Stimulated activated CD4-positive, alpha-beta T cell treated with anti-CD3 and anti-CD28 coated beads, Interleukin-15, amount 100 ng/mL, for 1 hour (primary cell): ENCODE measurements at places on chromosomes 11 and 22.

DNA sequence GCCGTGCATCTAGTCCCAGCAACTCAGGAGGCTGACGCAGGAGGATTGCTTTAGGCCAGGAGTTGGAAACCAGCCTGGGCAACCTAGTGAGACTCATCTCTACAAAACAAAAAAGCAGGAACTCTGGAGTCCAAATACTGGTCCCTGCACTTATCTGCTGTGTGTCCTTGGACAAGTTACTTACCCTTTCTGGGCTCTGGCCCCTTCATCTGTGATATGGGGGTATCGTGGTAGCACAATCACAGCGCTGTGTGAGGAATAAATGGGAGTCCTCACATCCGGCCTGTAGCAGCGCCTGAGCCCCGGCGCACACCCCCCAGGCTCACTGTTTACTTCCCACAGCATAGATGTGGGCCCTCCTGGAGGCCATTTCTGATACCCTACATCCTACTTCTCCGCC lies 44.2 kb upstream of the MYH9 start:
- no peak for DNase-seq

DNA sequence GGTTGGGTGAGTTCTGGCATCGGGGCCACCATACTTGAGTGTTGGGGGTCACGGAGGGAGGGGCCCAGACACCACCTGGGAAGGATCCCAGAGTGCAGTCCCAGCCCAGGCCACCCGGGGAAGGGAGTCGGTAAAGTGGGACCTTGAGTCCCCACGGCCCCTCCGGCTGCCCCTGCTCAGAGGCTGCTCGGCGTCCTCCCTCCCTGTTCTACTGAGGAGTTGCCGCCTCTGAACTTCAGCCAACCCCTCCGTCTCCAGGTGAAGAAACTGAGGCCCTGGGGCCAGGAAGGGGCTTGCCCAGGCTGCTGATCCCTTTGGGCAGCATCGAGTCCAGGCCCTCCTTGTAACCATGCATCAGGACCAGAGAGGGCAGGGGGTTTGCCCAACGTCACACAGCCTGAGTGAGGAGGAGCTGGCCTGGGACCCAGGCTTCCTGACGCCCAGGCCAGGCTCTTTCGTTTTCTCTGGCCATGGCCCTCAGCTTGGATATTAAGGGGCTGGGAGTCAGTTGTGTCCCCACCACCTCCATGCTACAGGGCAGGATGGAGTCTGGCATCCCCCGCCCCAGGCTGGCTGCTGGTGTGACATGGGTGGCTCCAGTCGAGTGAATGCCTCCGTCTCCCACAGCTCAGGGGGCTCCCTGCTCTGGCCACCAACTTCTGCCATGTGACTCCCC lies 1.3 kb downstream of the PARVG start:
- no peak for DNase-seq

DNA sequence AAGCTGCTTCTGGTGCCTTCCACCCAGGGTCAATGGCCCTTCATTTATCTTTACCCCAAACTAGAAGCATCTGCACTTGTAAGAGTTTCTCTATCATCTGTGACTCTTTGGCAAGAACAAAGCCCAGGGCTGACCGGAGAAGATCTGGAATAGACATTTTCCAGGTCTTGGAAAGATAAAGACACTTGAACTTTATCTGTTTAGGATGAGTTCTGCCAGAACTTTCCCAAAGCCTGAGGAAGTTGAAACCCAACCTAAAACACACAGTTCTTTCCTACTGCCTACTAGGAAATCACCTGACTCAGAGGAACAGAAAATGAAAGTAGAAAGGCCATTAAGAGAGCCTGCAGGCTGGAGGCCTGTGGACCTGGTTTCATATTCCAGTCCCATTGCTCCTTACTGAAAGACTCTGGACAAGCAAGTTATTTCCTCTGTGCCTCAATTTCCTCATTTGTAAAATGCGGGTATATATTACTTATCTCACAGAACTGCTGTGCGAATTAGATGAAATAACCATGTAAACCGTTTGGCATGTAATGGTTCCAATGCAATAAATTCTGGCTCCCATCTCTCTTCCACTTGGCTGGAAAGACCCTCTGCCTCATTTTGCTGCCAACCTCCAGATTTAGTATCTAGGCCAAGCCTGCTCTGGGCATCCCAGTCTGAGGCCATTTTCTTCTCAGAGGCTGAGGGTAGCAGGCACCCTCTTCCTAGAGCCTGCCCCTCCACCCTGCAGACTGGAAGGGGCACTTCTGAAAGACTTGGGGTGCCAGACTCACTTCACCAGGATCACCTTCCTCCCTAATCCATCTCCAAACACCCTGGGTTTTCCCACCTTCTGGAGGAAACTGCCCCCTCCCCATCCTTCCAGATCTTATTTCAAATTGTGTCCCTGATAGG lies 1.2 kb downstream of the UBE2L6 start:
- DNase-seq = no peak

DNA sequence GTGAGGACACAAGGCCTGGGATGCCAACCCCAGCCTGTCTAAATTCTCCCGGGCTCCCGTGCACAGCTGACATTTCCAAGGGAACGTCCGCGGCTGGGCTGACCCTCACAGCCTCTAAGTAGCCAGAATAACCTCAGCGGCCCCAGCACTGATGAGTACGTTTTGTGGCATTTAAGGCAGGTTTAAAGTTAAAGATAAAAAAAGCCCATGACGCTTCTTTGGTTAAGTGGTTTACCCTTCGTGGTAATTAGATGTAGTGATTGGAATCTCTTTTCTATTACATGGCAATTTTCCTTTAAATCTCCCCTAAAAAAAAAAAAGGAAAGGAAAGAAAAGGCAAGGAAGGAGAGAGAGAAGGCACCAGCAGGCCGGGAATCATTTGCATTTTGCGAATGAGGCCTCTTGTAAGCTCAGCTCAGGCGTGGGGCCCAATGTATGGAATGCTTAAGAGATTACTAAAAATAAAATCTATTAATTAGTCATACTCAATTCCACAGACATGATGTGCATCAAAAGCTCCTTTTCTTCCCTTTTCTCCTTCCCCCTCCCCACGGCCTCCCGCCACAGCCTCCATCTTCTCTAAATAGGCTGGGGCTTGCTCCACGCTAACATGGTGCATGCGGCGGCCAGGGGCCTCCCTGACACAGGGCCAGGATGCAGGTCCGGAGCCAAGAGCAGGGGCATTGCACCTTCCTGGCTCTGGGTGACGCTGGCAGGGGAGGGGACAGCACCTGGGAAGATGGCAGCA lies 44.1 kb downstream of the MACROD1 start:
- no peak for DNase-seq

- no peak for DNase-seq
Observed at GRCh38 chr22:44972363-44973083, 37.3 kb downstream of the PHF21B start.

DNA sequence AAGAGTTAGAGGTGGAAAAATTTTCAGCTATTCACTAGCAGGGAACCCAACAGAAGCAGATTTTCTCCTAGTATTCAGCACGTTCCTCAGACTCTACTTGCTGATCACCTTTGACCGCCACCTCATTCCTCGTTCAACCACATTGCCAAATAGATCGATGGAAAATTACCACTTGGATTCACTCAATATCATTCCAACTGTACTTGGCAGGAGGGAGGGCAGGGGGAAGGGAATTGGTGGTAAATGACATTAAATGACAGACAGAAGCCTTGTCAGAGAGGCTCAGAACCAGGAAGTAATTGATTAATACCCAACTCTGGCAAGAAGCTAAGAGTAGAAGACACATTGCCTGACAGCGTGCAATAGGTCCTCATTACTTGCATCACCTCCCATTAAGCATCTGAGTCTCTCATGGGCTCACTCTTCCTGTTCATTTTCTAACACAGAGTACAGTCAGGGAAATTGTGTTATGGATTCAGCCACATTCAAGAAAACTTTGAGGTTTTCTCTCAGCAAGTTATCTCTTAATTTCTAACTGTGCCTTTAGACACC lies 240.5 kb upstream of the FAT3 start:
- DNase-seq = no peak

DNA sequence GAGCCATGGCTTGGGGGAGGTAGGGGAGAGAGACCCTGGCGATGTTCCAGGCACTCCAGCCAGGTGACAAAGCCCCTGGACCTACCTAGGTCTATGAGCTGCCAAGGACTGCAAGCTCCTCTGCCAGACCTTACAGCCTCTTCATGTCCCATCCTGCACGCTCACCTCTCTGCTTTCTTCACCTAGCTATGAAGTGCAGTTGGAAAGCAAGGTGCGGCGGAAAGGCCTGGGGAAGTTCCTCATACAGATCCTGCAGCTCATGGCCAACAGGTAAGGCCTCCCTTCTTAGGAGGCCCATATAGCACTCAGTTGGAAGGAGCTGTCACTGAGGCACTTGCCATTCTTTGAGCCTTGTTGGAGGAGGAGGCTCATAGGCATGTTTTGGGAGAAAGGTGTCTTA lies 13.8 kb downstream of the NAA40 start:
- no peak for DNase-seq

- no peak for DNase-seq
Observed at GRCh38 chr11:33060271-33060670, 20.9 kb downstream of the TCP11L1 start.

GRCh38 chr11:1953489-1954266 lies 6.5 kb downstream of the MRPL23 start:
- DNase-seq = no peak

GRCh38 chr11:9600644-9601036 lies 27.2 kb downstream of the WEE1 start:
- DNase-seq = no peak

GRCh38 chr11:4680341-4680740 lies 17.3 kb downstream of the OR51E2 start:
- no peak for DNase-seq

DNA sequence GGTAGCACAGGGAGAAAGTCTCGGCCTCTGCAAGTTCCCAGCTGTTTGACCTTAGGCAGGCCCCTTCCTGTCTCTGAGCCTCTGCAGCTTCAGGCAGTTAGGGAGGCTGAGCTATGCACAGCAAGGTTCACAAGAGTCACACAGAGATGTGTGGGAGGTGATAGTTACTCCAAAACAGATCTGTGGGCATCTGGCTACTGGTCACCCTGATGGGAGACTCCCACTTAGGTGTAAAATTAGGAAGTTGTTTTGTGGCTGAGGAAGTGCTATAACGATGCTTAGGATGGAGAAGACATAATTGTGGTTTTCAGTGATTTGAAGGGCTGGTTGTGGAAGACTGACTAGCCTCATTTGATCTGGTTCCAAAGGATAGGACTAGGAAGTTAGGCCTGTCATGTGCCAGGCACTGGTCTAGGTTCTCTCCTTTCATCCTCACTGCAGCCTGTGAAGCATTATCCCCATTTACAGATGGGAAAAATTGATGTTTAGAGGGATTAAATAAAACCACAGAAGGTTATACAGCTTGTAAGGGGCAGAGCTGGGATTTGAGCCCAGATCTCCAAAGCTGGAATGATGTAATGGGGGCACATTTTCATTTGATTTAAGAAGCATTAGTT lies 13.5 kb downstream of the ACO2 start:
- DNase-seq = no peak

DNA sequence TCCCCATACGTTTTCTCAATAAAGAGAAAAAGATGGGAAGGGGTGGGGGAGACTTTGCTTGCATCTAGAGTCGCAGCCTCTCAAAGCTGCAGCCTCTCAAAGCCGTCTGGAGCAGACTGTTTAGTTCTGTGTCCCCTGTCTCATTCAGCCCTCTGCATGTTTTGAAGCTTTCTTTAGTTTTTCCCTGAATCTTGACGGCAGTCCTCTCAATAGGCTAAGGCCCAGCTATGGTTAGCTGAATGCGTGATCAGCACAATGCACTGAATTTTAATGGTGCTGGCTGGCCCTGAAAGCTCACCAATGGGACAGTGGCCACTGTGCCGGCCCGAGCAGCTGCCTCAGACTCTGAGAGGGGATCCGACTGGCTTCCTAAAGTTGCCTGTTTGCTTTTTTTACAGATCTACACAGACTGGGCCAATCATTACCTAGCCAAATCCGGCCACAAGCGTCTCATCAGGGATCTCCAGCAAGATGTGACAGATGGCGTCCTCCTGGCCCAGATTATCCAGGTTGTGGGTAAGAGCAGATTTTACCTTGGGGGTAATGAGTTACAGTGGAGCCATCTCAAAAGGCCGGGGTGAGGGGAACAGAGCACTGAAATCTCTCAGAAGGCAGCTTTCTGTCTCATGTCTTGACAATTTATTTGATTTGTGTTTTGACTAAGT lies 119.6 kb downstream of the NAV2 start:
- no peak for DNase-seq

- no peak for DNase-seq
Observed at GRCh38 chr11:130211144-130211543, 51.6 kb downstream of the ST14 start.

GRCh38 chr11:110295086-110295485 lies 1.3 kb downstream of the RDX start:
- no peak for DNase-seq

DNA sequence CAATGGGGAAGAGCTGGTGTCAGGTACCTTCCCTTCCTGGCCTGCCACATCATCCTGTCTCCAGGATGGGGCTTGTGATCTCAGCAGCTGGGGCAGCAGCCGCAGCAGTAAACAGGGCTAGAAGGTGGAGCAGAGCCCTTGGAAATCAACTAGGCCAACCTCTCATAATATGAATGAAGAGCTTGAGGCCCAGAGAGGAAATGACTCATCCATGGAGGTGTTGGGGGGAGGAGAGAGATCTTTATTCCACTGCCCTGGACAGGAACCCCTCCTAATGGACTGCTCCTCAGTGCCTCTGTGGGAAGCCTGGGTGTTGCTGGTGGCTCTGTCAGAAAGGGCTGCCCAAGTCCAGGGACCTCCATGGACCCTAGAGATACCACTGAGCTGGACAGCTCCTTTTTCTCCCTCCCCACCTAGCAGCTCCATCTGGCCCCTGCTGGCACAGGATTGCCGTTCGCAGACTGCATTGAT lies 111.8 kb downstream of the OSBP2 start:
- DNase-seq = no peak

DNA sequence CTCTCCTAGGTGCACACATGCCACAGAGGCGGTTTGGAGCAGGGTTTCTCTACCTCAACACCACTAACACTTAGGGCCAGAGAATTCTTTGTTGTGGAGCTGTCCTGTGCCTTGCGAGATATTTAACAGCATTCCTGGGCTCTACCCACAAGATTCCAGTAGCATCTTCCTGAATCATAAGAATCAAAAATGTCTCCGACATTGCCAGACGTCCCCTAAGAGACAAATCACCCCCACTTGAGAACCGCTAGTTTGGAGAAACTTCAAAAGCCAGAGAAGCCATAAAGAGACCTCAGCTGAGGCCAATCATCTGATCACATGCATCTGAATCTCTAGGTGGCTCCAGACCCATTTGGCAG lies 16.1 kb downstream of the MFNG start:
- DNase-seq = no peak

GRCh38 chr11:130467116-130467900 lies 18.9 kb downstream of the ADAMTS15 start:
- DNase-seq = no peak

- DNase-seq = no peak
Observed at GRCh38 chr11:111123463-111124398, 121.8 kb upstream of the POU2AF2 start.

GRCh38 chr22:25437414-25438160 lies 126.9 kb upstream of the GRK3 start:
- no peak for DNase-seq
